ENCODE measurements at places on chromosomes 7 and 10.

DNA sequence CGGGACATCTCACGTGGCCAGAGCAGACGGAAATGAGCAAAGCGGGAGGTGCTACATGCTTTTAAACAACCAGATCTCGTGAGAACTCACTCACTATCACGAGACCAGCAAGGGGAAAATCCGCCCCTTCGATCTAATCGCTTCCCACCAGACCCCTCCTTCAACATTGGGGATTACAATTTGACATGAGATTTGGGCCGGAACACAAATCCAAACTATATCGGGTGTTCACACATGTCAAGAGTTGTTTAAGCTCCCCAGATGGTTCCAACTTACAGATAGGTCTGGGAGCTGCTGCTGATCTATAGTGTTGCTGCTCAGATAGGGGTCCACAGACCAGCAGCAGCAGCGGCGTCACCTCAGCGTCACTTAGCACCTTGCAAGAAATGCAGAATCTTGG lies 194.9 kb downstream of the GPAM start:
- DNase-seq: no peak

DNA sequence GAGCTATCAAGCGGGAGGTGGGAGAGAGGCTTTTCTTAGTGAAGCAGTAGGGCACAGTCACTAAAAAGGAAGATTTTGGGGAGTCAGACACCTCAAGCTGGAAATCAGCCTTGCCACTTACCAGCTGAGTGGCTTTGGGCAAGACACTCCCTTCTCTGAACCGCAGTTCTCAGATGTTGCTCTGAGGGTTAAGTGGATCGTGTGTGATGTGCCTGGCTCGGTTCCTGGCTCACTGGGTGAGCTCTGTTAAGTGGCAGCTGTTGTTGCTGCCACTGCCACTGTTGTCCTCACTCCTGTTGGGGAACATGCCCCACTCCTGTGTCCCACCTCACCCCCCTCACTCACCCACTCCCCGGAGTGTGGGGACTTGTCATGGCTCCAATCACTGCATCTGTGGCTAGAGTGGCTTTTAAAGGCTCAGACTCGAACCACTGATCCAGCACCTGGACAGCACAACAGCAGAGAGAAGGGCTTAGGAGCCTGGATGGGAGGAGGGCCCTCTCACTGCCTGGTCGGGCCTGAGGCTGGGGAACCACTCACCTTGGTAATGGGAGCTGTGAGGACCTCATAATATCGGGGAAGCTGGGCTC lies 20.0 kb downstream of the PYROXD2 start:
- DNase-seq: no peak

DNA sequence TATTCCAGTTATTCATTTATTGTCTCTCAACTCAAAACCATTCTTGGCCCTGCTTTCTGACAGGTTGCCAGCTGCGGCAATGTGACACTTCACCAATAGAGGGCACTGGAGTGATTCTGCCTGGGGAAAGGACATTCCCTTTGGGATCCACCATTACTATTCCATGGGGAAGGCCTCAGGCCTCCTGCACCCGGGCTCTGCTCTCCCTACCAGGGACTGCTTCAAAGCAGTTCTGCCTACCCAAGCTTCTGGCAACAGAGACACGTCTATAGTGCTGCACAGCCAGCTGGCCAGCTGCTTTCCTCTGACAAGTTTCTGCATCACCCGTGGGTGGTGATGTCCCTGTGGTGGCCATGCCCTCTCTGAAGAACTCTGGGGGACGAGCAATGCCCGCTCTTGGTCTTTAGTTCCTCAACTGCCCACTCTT lies 163.8 kb downstream of the ELMO1 start:
- no peak for DNase-seq

DNA sequence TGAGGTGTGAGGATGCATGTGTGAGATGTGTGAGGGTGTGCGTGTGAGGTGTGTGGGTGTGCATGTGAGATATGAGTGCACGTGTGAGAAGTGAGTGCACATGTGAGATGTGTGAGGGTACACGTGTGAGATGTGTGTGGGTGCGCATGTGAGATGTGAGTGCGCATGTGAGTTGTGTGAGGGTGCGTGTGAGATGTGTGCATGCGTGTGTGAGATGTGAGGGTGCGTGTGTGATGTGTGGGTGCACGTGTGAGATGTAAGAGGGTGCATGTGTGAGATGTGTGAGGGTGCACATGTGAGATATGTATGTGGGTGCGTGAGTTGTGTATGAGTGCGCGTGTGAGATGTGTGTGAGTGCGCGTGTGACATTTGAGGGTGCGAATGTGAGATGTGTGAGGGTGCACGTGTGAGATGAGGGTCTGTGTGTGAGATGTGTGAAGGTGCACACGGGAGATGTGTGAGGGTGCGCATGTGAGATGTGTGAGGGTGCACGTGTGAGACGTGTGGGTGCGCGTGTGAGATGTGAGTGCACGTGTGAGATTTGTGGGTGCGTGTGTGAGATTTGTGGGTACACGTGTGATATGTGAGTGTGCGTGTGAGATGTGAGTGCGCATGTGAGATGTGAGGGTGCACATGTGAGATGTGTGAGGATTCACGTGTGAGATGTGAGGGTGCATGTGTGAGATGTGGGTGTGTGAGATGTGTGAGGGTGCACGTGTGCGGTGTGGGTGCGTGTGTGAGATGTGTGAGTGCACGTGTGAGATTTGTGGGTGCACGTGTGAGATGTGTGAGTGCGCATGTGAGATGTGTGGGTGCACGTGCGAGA lies 30.5 kb downstream of the PPIF start:
- DNase-seq: no peak

DNA sequence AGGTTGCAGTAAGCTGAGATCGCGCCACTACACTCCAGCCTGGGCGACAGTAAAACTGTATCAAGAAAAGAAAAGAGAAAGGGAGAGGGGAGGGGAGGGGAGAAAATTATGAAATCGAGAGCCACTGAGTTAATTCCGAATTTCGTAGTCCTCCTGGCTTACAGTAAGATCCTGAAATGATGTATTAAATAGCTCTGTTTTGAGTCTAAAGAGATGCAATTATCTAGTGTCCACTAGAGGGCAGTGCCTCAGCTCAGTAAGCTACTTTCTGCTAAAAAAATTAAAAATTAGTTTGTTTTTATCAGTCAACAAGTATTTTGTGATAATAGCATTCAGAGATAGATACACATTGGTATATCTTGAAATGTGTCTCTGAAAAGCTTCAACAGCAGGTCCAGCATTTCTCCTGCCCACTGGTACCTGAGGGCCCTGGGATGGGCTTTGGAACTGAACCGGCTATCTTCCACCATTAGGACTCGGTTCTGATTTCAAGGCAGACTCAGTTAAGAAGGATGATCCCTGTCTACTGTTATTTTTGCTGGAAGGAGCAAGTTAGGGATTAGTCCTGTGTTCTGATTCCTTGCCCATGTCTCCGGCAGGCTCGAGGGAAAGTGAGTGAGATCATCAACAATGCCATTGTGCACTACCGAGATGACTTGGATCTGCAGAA lies 19.5 kb downstream of the TSPAN33 start:
- DNase-seq: peak; percentile 50

- DNase-seq: no peak
These were observed 120.9 kb upstream of the ZNF438 start for GRCh38 chr10:31152421-31153135.

- no peak for DNase-seq
These were observed 287.9 kb downstream of the TNS3 start for GRCh38 chr7:47293884-47294555.

- no peak for DNase-seq
These were observed 280.8 kb downstream of the ARHGAP12 start for GRCh38 chr10:31647861-31648260.

DNA sequence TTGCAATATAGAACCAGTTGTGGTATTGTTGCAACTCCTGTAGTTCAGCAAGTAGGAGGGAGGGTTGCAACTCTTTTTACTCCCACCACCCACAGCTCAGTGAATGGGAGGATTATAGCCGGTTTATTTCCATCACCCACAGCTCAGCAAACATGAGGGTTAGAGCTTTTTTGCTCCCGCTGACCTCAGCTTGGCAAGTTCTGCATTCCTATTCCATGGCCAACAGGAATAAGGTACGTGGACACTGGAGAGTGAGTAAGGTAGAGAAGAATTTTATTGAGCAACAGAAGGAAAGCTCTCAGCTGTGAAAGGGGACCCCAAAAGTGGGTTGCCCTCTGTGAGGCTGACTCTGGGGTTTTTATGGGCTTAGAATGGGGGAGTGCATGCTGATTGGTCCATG lies 167.1 kb upstream of the SMIM30 start:
- DNase-seq: no peak

DNA sequence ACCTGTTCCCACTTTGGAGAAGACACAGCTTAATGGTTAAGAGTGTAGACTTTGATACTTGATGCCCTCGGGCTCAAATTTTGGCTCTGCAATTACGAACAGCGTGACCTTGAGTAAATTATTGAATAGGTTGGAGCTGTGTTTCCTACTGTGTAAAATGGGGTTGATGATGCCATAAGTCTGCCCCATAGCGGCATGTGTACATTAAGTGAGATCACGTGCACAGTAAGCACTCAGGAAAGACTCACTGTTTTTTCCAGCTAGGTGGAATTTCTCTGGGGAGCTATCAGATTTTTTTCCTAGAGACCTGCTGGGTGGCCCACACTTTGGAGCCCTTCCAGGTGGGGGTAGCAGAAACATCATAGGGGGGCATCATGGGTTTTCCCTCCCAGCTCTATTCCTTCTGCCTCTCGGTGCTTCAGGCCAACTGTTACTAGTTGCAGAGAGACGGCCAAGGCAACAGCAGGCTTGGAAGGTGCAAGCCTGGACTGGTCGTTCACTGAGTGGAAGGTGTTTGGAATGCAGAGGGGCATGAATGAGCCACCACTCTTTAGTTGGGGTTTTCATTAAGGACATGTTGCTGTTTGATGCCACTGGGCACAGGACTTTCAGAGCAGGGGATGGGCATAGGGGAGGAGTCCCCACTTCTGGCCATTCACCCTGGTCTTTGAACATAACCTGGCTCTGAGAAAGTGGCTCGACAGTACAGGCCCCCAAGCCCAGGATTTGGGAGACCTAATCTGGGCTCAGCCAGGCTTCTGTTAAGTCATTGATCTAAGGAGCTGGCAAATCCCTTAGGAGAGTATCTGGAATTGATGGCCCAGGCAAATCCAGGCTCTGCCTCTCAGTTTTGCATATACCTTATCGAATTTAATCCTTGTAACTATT lies 64.0 kb downstream of the SYPL1 start:
- no peak for DNase-seq

DNA sequence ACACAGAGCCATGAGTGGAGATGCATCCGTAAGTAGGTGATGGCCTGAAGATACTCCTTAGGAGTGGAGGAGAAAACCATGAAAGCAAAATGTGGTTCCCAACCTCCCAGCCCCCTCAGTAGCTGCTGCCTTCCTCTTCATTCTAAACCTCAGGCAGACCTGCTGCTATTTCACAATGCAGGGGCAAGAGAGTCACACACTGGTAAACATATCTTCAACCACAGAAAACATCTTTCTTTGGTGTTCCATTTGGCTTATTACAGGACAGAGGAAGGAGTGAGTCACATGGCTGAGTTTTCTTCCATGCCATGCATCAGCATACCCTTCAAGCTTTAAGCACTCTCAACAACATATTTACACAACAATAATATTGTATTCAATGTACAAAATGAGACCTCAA lies 342.1 kb downstream of the BMPER start:
- no peak for DNase-seq

- DNase-seq: peak; percentile 94
These were observed 38.6 kb upstream of the SH2D4B start for GRCh38 chr10:80498833-80499741.

DNA sequence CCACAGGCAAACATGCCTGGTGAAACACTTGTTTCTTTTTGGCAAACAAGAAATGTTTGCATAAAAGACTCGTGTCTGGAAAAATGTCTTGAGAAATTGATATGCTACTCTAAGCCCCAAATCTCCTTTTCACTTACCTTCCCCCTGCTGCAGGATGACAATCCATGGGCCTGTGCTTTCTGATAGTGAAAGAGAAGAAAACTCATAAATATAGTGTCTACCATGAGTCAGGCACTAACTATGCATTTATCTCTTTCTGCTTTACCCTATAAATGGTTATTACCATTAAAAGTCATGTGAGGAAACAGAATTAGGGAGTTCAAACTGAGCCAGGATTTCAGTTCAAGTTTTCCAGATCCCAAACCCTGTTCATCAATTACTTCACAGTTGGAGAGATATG lies 6.6 kb upstream of the TARP start:
- DNase-seq: no peak

GRCh38 chr10:23694446-23694920 lies 255.6 kb downstream of the OTUD1 start:
- no peak for DNase-seq

- no peak for DNase-seq
These were observed 163.5 kb upstream of the PLXDC2 start for GRCh38 chr10:19652750-19653149.

GRCh38 chr7:139976838-139977656 lies 85.7 kb downstream of the PARP12 start:
- DNase-seq: no peak

GRCh38 chr7:50660040-50660829 lies 95.0 kb upstream of the DDC start:
- DNase-seq: peak; percentile 64

DNA sequence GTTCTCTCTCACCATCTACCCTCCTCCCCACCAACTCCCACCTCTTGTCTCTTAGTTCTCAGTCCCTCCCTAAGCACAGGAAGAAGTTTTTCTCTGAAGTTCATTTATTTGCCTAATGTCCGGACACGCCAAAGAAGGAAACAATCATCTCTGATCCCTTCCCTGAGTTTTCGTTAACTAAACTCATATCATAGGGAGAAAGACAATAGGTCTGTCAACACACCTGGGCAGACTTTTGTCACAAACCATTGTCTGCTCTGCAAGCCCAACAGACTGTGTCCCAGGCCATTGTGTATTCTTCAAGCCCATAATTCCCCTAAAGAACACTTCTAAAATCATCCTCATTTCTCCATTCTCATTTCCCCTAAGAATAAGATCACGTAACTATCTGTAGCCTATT lies 691.0 kb upstream of the MBL2 start:
- DNase-seq: no peak

DNA sequence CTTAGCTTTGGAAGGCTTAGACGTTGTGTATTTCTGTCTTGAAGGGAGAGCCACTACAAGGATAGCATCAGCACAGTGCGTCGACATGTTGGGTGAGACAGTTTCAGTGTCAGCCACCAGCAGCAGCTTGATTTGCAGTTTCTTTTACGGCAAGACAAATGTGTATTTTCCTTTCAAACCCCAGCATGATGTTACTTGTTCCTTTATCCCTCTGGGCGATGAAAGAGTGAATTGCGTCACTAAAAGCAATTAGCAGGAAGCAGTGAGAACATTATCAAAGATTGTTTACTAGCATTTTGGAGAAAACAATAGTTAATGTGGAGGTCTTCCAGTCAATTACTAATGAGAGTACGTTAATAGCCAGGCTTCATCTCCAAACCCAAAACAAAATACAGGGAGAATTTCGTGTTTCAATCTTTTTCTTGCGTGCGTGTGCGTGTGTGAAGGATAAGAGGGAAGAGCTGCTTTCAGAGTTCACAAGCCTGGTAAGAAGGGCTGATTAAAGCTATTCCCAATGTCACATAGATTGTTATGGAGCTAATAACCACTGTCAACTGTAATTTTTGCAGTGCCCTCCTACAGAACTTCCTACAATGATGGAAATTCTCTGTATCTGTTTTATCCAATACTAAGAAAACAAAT lies 157.1 kb upstream of the AOAH start:
- no peak for DNase-seq
